ENCODE measurements at places on chromosomes 7 and 10. TPM values are rescaled to one million over a fixed set of nuclear protein-coding genes. Genes with fewer than 3 reads are reported as not detected.

ZNF503 gene
- 51.0 TPM for polyA plus RNA-seq

SPDYE2 gene
- 7.2 TPM for polyA plus RNA-seq

MMD2 gene
- not detected for polyA plus RNA-seq

TUBAL3 gene
- not detected for polyA plus RNA-seq

LRRC18 gene
- polyA plus RNA-seq = 2.1 TPM

ADARB2 gene
- 0.60 TPM for polyA plus RNA-seq

OPN4 gene
- not detected for polyA plus RNA-seq

GPR85 gene
- polyA plus RNA-seq = 2.4 TPM

HOGA1 gene
- polyA plus RNA-seq = 2.0 TPM

C7orf57 gene
- polyA plus RNA-seq = 1.1 TPM

CXCL12 gene
- polyA plus RNA-seq = 233 TPM

SUGCT gene
- polyA plus RNA-seq = 2.5 TPM

AKR1C3 gene
- polyA plus RNA-seq = 2.9 TPM

SLC18A2 gene
- 0.19 TPM for polyA plus RNA-seq

DNA sequence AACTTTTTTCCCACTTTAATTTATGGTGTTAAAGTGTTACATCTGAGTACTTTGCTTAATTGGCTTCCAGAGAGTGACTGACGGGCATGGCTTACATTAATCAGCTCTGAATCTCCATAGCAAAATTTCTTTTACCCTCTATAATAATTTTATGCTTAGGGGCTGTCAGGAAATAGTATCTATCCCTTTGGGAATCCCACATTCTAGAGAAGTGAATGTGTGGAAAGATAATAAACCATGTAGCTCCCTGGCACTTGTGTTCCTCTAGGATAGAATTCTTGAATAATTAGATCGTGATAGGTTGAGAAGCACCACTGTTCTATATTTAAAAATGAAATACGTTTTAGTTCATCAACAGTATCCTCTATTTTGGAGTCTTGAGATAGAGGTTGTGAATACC is 89.6 kb downstream of the DNAJB9 start:
- H3K36me3 ChIP-seq = no peaks in the 10 kb centered on the region
- H3K4me3 ChIP-seq = no peak overlapping the region
- no peak overlapping the region for H3K27ac ChIP-seq
- DNase-seq = no peak

DNA sequence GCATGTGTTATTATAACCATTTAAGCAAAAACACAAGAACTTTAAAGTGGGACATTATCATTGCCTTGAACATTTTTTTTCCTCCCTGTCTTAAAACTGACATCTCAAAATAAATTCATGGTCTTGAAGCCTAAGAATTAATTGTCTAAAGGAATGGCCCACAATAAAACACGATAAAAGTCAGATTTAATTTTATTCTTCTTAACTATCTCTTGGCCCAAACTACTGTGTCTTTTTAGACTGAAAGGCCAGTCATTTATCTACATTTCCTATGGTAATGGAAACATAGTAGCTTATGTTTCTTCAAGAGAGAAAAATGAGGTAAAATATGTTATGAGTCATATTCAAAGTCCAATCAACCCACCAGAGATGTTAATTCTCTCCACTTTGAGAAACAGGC is 24.4 kb upstream of the ETV1 start:
- no peaks in the 10 kb centered on the region for H3K4me1 ChIP-seq
- H3K4me3 ChIP-seq = no peak overlapping the region
- no peaks in the 10 kb centered on the region for H3K36me3 ChIP-seq
- DNase-seq = no peak

DNA sequence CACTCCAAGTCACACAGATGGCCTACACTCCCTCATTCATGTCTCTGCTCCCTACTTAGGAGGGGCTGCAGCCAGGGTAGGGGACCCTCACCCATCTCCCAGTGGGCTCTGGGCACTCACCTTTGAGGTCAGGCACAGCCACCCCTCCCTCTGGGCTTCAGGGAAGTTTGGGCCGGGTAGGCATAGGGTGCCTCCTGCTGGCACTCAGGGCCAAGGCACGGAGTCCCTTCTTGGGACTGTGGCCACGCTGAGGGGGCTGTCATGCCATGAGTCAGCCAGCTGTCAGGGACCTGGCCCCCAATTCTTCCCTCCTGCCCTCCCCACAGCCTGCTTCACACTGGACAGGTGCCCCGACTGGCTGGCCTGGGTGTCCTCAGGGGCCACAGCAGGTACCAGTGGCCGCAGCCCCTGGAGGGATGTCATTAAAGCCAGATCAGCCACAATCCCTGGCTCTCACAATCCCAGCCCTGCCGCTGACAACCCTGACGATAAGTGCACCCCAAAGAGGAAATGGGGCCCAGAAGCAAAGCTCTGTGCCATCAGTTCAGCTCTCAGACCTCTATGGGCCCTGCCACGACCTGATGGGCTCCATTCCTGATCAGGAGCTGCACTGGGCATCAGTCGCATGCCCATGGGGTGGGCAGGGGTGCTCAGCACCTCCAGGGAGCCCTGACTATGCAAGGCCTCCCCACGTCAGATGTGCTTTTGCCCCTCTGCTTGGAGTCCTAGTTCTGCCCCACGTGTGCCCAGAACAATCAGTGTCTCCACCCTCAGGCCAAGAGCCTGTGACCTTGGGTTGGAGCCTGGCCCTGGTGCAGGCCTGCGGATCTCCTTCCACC is 34.1 kb upstream of the RET start:
- no peaks in the 10 kb centered on the region for H3K4me1 ChIP-seq
- DNase-seq = no peak
- no peaks in the 10 kb centered on the region for H3K36me3 ChIP-seq

- H3K4me1 ChIP-seq = no peaks in the 10 kb centered on the region
- DNase-seq = peak; percentile 2
- no peak overlapping the region for H3K4me3 ChIP-seq
- no peaks in the 10 kb centered on the region for H3K36me3 ChIP-seq
- no peaks in the 10 kb centered on the region for H3K27me3 ChIP-seq
- H3K27ac ChIP-seq = no peak overlapping the region
Measured at GRCh38 chr7:88401009-88401623, 94.4 kb upstream of the STEAP4 start.

DNA sequence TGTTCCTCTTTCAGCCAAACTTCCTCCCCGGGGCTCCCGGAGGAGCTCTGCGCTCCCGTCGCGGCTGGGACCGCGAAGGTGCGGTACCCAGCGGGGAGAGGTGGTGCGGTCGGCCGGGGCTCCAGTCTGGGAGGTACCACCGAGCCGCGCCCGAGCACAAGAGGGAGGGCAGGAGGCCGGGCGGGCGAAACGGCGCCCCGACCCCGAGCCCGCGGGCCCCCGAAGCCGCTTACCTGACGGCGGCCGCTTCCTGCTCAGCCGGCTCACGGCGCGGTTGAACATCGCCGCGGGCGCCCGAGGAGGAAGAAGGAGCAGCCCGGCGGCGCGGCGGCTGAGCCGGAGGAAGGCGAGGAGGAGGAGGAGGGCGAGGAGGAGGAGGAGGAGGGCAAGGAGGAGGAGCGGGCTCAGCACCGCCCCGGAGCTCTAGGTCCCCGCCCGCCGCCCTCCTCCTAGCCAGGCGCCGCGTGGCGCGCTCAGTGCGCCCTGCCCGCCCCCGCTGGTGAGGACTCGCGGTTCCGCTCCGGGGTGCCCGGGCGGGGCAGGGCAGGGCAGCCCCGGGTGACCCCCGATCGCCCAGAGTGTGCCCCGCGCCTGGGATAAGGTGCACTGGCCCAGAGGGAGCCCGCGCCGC is at the start of gene RGS10:
TSS of gene RGS10 (minus strand) at position 363 of the 631 bp plus-strand sequence. CDS start at position 282, 81 bp downstream.
- peaks cover 56% of the 10 kb centered on the region for H3K27me3 ChIP-seq
- DNase-seq = peak; percentile 95
- H3K4me1 ChIP-seq = no peaks in the 10 kb centered on the region

- H3K27ac ChIP-seq = no peak overlapping the region
- no peaks in the 10 kb centered on the region for H3K27me3 ChIP-seq
- H3K36me3 ChIP-seq = no peaks in the 10 kb centered on the region
- H3K4me3 ChIP-seq = no peak overlapping the region
- H3K4me1 ChIP-seq = no peaks in the 10 kb centered on the region
Measured at GRCh38 chr7:137120690-137121089, 222.8 kb downstream of the PTN start.

DNA sequence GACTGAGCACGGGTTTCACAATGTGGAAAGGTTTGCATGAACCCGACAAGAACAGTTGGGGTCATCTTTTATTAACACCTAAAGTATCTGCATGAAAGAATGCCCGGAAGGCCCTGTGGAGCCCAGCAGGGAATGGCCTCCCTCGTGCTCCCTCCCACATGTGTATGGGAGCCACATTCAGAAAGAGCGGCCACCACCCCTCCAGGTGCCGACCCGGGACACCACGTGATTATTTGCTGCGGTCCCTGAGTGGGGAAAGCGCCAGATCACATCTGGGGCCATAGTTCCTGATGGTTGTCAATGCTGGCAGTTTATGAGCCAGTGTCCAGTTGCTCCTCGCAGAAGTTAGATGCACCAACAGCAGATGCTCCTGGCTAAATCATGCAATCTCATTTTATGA is 571.4 kb downstream of the TCERG1L start:
- no peak overlapping the region for H3K27ac ChIP-seq
- no peaks in the 10 kb centered on the region for H3K4me1 ChIP-seq
- no peak for DNase-seq
- no peak overlapping the region for H3K4me3 ChIP-seq
- H3K27me3 ChIP-seq = no peaks in the 10 kb centered on the region

GRCh38 chr7:124420367-124420766 is 345.2 kb downstream of the GPR37 start:
- no peaks in the 10 kb centered on the region for H3K36me3 ChIP-seq
- no peak for DNase-seq
- H3K4me1 ChIP-seq = no peaks in the 10 kb centered on the region
- H3K27ac ChIP-seq = no peak overlapping the region

DNA sequence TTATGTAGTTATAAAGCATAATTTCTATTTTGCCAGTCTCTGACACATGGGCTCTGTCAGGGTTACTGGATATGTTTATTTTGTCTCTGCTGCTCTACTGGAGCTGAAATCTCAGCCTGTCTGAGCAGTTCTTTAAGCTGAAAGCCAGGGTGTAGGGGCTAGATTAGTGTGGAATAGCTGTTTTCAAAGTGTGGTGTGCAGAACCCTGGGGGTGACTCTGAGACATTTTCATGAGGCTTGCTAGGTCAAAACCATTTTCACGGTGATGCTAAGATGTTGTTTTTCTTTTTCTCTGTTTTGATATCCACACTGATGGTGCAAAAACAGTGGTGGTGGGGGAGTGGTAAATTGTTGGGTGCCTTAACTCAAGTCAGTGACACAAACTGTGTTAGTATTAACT is 45.5 kb downstream of the CREM start:
- H3K4me1 ChIP-seq = no peaks in the 10 kb centered on the region
- H3K4me3 ChIP-seq = no peak overlapping the region
- H3K27ac ChIP-seq = no peak overlapping the region
- no peaks in the 10 kb centered on the region for H3K27me3 ChIP-seq
- DNase-seq = no peak

- H3K4me3 ChIP-seq = no peak overlapping the region
- DNase-seq = peak; percentile 13
- no peaks in the 10 kb centered on the region for H3K27me3 ChIP-seq
Measured at GRCh38 chr10:109851616-109852474, 71.5 kb downstream of the XPNPEP1 start.

DNA sequence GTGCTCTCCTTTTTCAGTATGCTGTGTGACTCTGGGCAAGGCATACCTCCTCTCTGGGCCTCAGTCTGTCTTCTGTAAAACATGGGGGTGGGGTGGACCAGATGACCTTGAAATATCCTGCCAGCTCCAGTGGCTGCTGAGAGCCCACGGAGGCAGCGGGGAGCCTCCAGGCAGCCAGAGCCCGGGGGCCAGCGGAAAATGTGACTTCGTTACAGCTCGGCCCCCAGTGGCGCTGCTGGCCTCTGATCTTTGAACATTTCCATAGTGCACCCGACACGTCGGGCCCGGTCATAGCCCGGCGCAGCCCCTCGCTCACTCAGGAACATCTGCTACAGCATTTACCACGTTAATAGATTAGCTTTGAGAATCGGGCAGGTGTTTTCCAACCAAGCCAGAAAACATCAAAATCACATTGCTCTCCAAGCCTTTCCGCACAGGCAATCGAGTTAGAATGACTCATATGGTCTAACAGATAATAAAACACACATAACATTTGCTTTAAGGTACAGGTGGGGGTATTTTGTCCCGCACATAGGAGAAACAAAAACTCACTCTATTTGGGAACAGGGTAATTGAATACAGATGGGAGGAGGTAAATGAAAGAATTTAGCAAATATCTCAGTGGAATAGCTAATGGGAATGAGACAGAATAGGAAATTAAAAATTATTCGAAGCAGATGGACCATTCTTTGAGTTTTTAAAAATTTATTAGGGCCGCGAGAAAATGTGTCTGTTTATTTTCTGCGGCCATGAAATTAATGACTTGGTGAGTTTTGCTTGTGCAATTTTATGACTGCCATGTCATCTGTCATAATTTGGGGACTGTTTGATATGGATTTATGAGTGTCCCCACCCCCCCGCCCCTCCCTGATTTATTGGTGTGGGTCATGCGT is 26.3 kb upstream of the COMTD1 start:
- no peaks in the 10 kb centered on the region for H3K27me3 ChIP-seq
- no peak for DNase-seq
- no peaks in the 10 kb centered on the region for H3K4me1 ChIP-seq

DNA sequence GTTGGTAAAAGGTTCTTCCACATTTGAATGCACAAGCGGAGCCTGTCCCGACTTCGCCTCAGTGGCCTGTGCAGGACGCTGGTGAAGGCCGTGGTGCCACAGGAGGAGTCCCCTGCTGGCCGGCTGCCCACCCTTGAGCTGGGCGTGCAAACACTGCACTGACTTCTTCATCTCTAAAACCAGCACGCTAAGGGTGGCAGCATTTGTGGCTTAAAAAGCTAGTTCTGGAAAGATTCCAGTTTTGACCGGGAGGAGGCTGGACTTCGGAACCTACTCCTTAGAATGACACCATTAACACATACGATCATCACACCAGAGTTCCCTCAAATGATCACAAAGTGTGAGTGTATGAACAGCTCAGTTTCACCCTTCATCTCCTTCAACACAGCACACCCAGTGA is 102.4 kb downstream of the SMURF1 start:
- H3K27me3 ChIP-seq = no peaks in the 10 kb centered on the region
- DNase-seq = no peak
- no peak overlapping the region for H3K27ac ChIP-seq
- H3K4me3 ChIP-seq = no peak overlapping the region

- DNase-seq = no peak
- no peak overlapping the region for H3K27ac ChIP-seq
- no peaks in the 10 kb centered on the region for H3K4me1 ChIP-seq
- no peak overlapping the region for H3K4me3 ChIP-seq
Measured at GRCh38 chr10:19332304-19332703, 283.7 kb downstream of the MALRD1 start.

DNA sequence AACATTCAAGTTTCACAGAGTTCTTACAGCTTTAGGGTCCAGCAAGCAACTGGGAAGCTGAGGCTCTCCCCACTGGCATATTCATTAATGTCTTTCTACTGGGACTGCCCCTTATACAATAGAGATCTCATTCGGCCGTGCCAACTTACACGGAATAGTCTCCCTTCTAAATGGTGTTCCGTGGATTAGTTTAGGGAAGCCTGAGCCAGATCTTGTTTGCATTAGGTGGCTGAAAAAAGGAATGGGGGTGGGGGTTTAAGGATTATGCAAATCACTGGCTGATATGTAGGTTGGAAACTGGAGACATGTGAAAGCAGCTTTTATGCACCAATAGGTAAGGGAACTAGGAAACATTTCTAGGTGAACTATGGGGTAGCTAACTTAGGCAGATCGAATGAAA is 218.3 kb downstream of the TRIL start:
- H3K27me3 ChIP-seq = no peaks in the 10 kb centered on the region
- no peaks in the 10 kb centered on the region for H3K4me1 ChIP-seq
- H3K4me3 ChIP-seq = no peak overlapping the region
- no peaks in the 10 kb centered on the region for H3K36me3 ChIP-seq
- no peak for DNase-seq
